ENCODE measurements at places on chromosomes 5 and 9. TPM values are rescaled to one million over a fixed set of nuclear protein-coding genes. Genes with fewer than 3 reads are reported as not detected.

Gene GAPVD1
- total RNA-seq, result 53.9 TPM

Gene RANBP17
- total RNA-seq, result not detected

Gene PCDHB6
- not detected for total RNA-seq

DNA sequence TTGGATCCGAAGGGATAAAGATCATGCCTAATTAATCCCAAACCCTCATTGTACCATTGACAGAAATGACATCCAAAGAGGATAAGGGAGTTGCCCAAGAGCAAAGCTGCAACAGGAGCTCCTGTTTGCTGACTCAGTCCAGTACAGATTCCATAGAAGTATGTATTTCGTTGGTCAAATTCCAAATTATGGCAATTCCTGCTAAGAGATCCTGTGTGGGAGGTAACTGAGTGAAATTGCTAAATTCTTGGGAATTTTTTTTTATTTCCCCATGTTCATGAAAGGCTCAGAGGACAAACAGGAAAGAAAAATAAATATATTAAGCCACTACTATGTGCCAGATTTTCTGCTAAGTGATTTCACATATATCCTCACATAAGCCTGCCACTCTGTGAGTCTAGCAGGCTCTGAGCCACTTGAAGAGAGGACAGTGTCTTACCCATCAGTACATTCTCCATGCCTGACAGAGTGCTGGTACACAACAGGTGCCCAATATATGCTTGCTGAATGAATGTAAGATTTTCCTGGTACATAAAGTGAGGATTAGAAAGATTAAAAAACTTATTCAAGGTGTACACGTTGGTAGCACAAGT lies 132.7 kb downstream of the GLIS3 start:
- DNase-seq, result no peak

GRCh38 chr5:151648089-151648488 lies 38.6 kb downstream of the SPARC start:
- no peak for DNase-seq

DNA sequence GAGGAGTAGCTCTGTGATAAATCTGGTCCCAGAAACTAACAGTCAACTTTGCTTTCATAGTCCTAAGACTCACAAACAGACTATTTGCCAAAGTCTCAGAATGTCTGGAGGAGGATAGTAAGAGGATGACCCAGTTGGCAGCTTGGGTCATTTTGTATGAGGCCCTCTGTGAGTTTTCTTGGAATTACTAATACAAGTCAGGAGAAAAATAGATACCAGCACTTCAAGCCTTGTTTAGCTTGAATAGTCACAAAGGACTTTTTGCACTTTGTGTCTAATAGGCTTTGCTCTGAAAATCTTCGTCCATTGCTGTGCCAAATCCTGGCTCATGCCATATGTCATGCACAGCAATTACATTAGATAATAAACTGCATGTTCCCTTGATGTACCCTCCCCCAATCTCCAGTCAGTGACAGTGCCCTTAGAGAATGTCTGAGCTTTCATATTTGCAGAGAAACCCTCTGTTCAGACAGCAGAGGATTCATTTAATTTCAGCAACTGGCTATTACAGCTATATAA lies 612.8 kb downstream of the CSNK1G3 start:
- no peak for DNase-seq

DNA sequence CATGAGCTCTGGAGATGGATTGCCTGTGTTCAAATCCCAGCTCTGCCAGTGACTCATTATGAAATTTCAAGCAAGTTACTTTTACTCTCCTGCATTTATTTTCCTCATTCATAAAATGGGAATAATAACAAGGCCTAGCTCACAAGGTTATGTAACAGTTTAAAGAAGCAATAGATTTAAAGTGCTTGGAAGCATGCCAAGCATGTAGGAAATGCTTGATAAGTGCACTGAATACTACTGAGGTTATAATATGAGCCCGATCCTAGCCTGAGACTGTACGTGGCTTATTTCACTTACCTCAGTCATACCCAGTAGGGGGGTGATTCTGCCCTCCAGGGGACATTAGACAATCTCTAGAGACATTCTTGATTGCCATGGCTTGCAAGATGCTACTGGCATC lies 734.1 kb upstream of the WWC1 start:
- DNase-seq, result no peak

DNA sequence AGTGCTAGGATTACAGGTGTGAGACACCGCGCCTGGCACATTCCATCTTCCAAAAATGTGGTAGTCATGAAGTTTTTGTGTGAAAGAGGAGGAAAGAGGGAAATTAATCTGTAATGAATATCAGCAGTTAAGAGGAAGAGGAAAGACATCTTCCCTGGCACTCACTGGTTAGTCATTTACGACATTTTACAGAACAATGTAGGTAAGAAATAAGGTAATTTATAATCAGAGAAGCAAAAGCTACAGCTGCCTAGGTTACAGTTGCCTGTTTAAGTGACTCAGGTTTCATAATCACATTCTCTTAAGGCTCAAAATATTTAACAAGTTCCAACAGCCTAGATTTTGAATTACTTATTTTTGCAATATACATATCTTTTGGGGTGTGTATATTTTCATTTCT lies 26.9 kb downstream of the CNOT6 start:
- no peak for DNase-seq

GRCh38 chr9:117083559-117083958 lies 331.3 kb downstream of the ASTN2 start:
- no peak for DNase-seq
